Activated CD4-positive, CD25-positive, alpha-beta regulatory T cell treated with anti-CD3 and anti-CD28 coated beads, Interleukin-2, amount 50 U/mL, for 16 hours (primary cell): ENCODE measurements at places on chromosomes 4 and X.

DNA sequence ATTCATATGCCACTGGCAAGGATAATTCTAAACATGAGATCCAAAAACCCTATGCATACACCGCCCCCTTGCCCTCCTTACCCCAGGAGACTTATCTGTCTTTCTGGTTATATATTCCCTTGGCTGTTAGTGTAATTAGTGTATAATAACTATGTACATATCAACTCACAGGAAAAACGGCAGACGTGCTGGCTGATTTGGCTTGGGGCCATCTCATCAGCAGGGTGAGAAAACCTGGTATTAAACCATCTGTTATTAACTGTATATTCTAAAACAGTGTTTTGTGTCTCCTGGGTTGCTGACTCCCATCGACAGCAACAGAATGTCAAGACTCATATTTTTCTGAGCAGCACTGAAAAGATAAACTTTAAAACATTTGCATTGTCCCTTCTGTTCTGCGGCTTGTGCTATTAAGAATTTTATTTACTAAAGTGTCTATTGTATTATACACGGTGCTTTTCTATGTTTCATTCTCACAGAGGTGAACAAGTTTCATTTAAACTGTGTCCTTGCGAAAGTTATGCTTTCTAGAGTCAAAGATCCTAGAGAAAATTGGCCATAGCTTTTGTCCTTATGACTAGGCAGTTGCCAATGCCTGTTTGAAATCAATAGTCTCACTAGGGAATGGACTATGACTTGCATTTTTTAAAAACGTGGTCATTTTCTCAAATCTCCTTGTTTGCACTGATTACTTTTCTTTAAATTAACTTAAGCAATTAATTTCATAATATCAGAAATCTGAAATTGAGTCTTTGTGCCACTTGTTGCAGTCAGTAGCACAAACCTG is 211.5 kb upstream of the MID1 start:
- no peak for DNase-seq

DNA sequence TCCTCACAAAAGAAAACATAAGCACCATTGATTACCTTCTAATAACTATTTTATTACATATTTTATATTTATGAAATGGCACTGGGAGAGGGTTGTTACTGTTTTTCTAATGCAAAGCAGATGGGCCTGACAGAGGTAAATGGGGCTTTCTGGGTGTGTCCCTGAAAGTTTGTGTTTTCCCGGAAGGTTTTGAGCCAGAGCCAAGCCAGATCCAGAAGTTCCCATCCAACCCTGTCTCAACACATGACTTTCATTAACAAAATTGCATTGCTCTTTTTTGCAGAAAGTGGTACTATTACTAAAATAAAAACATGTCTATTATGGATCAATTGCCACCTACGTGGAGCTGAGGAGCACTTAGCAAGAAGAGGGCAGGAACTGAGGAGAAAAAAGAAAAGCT is 181.3 kb downstream of the RAB28 start:
- no peak for DNase-seq

- DNase-seq: no peak
These were observed 32.2 kb downstream of the LNX1 start for GRCh38 chr4:53559021-53559620.

GRCh38 chr4:95572304-95572991 is 23.7 kb upstream of the UNC5C start:
- no peak for DNase-seq

- DNase-seq: no peak
These were observed 50.9 kb downstream of the CEP44 start for GRCh38 chr4:174334628-174335027.

DNA sequence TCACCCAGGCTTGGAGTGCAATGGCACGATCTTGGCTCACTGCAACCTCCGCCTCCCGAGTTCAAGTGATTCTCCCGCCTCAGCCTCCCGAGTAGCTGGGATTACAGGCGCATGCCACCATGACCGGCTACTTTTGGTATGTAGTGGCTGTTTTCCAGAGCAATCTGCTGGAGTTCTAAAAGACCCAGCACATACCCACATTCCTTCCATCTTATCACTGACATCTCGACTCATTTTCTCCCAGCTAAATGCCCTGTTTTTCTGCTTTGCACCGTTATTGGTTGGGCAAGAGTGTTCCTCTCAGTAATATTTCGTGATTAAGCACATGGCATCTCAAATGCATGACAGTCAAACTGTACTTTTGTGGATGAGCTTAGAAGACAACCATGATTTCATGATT is 53.7 kb downstream of the PRKX start:
- DNase-seq: no peak

DNA sequence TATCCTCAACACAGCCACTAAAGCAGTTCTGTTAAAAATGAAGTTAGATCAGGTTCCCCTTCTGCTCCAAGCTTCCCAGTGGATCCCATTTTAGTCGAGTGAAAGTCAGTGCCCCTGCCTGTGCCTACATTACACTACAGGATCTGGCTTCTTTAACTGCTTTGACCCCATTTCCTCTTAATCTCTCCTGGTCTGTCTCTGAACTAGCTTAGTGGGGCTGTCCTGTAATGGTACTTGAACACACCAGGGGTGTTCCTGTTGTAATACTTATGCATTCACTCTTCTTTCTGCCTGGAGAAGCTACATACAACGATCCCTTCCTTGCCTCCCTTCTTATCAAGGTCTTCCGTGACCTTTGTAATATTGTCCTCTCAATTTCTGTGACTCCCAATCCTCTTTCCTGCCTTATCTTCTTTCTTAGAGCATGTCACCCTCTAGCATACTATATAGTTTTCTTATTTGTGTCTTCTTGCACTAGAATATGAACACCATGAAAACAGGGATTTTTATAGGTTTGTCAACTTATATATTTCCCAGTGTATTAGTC is 16.7 kb downstream of the ARSJ start:
- no peak for DNase-seq

GRCh38 chrX:154381271-154381670 is 2.2 kb downstream of the EMD start:
- no peak for DNase-seq

GRCh38 chrX:12460929-12461328 is 322.7 kb downstream of the FRMPD4 start:
- DNase-seq: no peak

DNA sequence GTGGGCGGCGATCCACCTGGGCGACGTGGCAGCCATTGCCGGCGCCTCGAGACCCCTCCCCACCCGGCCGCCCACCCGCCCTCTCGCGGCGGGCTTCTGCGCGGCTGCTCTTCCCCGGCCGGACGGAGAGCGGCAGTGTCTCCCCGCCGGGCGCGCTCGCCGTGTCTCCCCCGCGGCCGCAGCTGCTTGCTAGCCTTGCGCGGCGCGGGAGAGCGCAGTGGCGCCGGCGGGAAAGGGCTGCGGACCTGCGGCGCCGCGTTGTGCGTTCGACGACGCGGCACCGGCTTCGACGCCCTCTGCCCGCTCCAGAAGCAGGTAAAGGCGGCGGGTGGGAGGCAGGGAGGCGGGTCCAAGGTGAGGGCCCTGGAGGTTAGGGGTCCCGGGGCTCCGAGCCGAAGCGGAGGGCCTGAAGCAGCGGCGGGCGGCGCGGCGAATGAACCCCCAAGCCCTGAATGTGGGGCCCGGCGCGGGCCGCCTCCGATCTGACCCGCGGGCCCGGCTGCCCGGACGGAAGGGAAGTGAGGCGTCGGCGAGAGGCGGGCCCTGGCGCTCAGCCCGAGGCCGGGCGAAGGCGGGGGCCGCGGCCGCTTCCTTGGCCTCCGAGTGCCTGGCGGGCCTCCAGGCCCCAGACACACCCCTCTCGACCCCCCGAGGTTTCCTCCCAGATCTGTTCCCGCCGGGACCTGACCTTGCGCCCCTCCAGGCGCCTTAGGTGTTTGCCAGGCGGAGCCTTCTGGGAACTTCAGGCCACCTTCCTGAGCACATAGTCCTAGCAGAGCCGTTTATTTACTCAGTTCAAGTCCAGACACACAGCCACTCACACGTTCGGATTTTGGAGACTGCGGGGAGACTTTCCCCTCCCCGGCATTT is at the start of gene N4BP2:
Gene N4BP2 (plus strand): TSS at position 135 of the 870 bp plus-strand sequence. CDS start 40,491 bp downstream, outside the sequence.
- DNase-seq: peak; percentile 37

GRCh38 chr4:138669479-138670315 is 345.9 kb upstream of the NOCT start:
- DNase-seq: no peak

GRCh38 chrX:36116222-36116621 is 196.7 kb downstream of the CFAP47 start:
- DNase-seq: no peak

GRCh38 chr4:15353207-15353606 is 74.6 kb upstream of the C1QTNF7 start:
- DNase-seq: no peak

DNA sequence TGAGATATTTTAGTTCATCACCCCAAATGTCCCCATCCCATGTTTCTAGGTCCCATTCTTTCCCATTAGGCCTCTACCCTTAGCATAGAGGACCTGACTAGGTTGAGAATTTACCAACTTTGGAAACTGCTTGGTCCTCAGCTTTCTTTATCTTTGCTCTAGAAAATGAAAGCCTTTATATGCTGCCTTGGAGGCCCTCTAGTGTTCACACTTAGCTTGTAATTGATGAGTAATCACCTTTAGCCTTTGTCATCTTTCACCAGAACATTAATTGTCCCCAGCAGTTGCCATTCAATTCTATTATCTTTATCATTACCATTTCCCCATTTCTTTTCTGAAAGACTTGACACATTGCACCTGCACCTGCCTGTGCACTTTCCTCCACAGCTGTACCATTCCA is 589.2 kb upstream of the NR3C2 start:
- no peak for DNase-seq

DNA sequence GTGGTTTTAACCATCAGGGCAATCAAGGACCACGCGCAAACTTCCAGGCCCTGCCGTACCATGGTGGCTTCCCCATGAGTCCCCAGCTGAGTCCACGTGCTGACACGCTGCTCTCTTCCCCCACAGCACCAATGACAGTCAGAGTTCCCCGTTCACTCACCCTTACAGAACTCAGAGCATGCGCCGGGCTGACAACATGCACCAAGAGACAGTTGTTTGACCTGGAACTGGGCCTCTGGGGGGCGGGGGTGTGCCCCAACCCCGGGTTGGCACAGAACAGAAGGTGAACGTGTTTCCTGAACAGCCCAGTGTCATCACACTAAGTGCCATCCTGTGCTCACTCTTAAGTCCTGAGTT is 29.4 kb downstream of the IRF2 start:
- peak; percentile 6 for DNase-seq

DNA sequence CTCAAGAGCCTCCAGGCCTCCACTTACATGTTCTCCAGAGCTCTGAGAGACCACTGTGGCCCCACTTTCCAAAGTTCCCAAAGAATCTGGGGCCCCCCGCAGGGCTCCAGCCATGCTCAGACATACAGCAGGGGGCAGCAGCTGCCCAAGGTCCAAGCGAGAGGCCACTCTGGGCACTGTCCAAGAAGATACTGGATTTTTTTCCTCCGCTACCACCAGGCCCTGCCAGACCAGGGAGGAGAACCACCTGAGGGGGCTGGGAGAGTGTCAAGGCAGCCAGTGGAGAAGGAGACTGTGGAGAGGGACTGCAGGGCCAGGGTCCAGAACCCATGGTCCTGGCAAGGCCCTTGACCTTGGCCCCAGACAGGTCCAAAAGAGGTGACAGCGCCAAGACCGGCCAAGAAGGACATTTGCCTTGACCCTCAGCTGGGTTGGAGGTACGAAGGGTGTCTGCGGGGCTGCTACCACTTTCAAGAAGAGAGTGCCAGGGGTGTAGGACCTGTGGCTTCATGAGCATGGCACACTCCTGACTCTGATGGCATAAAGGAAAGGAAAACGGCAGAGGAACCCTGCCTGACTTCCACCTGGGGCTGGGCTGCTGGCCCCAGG is 5.3 kb downstream of the EMD start:
- DNase-seq: no peak

DNA sequence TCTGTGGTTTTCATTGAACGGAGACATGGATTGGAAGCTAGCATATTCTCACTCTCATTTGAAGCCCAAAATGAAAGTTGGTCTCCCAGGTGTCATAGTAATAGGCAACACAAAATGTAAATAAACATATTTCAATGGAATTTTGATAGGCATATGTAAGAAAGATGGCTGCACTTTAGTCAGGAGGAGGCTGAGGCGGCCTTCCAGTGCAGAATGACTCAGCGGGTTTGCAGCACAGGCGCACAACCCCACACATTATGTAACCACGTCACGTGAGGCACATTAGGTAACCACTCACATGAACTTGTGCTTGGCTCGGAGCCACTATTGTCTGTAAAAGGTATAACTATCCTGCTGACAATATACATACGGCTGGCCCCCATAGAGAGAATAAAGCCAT is 381.7 kb downstream of the GPAT3 start:
- DNase-seq: no peak

GRCh38 chrX:39845233-39845632 is 252.5 kb downstream of the BCOR start:
- no peak for DNase-seq

DNA sequence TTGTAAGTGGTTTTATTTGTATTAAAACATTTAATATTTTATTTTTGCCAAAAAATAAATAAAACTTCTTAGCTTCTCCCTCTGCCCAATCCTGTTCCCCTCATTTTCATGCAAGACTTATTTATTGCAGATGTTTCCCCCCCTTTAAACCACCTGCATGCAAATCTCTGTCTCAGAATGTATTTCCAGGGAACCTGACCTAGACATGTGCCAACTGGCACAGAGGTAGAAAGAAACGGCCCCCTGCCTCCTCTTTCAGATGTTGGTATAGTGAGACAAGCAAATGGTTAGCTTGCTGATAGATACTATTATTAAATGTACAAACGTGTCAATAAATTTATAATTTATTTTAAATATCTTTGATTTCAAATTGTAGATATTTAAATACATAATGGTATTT is 47.1 kb downstream of the KLF3 start:
- DNase-seq: no peak

- no peak for DNase-seq
These were observed 106.0 kb upstream of the GRXCR1 start for GRCh38 chr4:42786350-42787078.

- no peak for DNase-seq
These were observed 391.8 kb upstream of the MAGEB16 start for GRCh38 chrX:35406386-35406785.

- no peak for DNase-seq
These were observed 114.2 kb downstream of the NWD2 start for GRCh38 chr4:37358748-37359147.

DNA sequence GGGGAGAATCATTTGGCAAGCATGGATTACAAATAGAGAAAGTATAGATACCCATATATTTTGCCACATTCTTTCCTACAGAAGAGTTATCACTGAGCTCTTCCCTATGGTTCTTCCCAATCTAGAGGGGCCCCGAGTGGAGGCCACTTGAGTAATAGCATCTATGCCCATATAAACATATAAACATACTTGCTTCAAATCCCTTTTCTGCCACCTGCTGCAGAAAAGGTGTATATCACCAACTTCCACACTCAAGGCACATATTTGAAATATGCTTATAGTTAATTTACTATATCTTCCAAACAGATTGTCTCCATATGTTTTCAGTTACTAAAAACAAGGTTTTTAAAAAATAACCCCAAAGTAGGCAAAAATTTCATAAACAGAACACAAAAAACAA is 642.8 kb upstream of the DIPK2B start:
- DNase-seq: no peak

DNA sequence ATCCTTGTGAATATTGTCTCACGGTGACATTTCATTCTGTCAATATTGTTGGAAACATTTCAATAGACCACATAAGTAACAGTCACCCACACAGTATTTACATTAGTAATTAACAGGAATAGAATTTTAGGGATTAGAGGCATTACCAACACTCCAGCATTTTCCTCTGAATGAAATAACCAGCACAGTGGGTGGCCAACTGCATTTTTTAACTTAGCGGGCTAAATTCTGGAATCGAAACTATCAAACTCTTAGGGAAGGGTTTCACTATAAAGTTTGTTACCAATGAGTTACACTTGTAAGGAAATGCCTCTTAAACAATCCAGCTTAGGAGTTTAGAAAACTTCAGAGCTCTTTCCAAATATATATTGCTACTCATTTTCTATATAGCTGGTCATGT is 403.0 kb downstream of the ADGRL3 start:
- DNase-seq: no peak
